Subcutaneous preadipocyte (primary cell): ENCODE measurements at places on chromosomes 4 and X. TPM values are rescaled to one million over a fixed set of nuclear protein-coding genes. Genes with fewer than 3 reads are reported as not detected.

Gene TMEM156
- 0.20 TPM in 1 of 2 replicates, not detected in the other for total RNA-seq

Gene CHRDL1
- 1.4 and 7.3 TPM in 2 replicates for total RNA-seq

Gene MAGEA2
- not detected in 2 replicates for total RNA-seq

Gene SSX2
- total RNA-seq, result not detected in 2 replicates
